ENCODE measurements at places on chromosomes 6 and 20.

DNA sequence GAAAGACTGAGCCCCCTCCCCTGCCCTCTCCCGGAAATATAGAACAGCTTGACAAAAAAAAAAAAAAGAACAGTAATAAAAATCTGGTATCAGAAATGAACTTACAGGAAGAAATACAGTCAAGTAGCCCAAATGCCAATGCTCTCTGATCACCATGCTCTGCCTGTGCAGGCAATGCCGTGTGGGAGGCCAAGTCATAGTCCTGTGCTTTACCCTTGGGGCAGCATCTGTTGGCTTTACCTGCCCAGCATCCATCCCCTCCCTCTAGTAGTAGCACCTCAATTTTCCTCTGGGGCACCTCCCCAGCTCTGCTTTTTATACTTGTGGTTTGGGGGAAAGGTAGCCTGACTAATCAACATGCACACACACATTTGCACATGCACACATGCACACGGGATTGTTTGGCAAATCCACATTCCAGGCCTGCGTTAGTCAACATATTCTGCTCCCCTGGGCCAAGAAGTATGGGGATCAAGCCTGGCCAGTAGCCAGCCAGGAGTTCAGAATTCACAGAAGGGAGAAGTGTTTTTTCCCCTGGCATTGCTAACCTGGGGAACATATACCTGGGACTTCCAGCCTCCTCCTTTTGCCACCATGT lies 70.2 kb downstream of the RIPOR3 start:
- DNase-seq = no peak

- DNase-seq = no peak
Observed at GRCh38 chr6:23692184-23692583, 433.8 kb upstream of the NRSN1 start.

GRCh38 chr6:6586671-6587526 lies 1.6 kb upstream of the LY86 start:
- no peak for DNase-seq

- no peak for DNase-seq
Observed at GRCh38 chr6:87824958-87825491, 123.0 kb upstream of the AKIRIN2 start.

DNA sequence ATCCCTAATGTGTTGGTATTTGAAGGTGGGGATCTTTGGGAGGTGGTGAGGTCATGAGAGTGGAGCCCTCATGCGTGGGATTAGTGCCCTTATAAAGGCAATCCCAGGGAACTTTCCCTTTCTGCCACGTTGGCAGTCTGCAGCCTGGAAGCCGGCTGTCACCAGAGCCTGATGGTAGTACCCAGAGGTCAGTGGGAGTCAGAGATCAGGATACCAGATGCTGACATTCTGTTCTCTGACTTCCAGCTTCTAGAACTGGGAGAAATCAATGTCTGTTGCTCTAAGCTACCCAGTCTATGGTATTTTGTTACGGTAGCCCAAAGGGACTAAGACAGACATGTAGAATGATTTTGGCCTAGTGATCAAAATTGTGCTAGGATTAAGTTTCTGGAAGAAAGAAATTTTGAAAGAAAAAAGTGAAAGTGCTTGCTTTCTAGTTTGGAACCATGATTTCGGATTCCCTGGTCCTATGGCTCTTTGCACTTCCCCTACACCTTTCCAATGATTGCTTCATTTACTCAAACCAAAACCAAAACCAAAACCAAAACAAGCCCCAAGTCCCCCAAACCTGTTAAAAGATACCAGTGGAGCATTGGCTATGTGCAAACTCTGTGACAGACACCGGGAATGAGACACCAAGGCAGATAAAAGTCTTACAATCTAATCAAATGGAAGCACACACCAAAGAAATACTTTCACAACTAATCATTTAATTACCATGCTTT lies 173.7 kb upstream of the ZNF217 start:
- DNase-seq = no peak

GRCh38 chr20:19056909-19057308 lies 155.5 kb upstream of the SLC24A3 start:
- no peak for DNase-seq

GRCh38 chr6:42817907-42818306 lies 36.1 kb downstream of the BICRAL start:
- DNase-seq = no peak

DNA sequence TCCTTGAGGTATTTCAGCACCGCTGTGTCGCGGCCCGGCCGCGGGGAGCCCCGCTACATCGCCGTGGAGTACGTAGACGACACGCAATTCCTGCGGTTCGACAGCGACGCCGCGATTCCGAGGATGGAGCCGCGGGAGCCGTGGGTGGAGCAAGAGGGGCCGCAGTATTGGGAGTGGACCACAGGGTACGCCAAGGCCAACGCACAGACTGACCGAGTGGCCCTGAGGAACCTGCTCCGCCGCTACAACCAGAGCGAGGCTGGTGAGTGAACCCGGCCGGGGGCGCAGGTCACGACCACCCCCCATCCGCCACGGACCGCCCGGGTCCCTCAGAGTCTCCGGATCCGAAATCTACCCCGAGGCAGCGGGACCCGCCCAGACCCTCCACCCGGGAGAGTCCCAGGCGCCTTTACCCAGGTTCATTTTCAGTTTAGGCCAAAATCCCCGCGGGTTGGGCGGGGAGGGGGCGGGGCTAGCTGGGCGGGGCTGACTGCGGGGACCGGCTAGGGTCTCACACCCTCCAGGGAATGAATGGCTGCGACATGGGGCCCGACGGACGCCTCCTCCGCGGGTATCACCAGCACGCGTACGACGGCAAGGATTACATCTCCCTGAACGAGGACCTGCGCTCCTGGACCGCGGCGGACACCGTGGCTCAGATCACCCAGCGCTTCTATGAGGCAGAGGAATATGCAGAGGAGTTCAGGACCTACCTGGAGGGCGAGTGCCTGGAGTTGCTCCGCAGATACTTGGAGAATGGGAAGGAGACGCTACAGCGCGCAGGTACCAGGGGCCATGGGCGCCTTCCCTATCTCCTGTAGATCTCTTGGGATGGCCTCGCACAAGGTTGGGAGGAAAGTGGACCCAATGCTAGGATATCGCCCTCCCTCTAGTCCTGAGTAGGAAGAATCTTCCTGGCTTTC lies 693 bp downstream of the HLA-F start:
- no peak for DNase-seq

GRCh38 chr6:119277052-119277451 lies 72.5 kb downstream of the MAN1A1 start:
- DNase-seq = no peak

- DNase-seq = peak; percentile 65
Observed at GRCh38 chr6:4797587-4797986, 21.4 kb downstream of the CDYL start.

DNA sequence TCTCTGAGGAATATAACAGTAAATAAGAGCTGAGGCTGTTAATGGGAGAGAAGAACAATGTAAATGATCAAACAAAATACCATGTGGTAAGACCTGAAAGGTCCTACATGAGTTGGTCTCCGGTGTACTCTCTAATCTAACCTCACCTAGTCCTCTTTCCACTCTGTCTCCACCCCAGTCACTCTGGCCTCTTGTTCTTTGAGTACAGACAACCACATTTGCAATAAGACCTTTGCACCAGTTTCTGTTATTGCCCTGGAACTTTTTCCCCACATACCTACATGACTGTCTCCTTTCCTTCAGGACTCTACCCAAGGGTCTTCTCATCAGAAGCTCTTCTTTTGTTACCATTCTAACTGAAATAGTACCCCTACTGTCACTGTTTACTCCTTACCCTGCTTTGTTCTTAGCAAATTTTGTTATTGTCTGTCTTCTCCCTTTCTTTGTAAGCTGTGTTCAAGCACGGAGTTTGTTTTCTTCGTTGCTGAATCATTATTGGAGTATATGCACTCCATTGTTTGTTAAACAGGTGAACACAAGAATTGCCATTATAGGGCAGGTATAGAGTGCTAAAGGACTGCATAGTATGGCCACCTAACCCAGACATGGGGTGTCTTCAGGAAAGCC lies 37.3 kb downstream of the MAPK14 start:
- DNase-seq = no peak

DNA sequence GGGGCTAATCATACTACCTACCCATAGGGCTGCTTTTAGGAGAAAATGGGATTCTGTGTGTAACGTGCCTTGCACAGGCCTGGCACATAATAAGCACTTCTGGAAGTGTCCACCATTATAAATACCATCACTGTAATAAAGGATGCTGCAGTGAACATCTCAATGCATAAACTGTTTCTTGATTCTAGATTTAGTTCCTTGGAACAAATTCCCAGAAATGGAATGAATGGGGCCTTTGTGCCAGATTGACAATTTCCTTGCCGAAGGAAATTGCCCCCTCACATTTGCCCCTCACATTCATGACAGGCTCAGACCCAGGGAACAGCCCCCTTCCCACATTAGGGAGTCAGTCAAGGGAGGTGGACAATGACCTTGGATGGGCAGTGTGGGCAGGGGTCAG lies 29.2 kb downstream of the BPIFB4 start:
- DNase-seq = no peak

DNA sequence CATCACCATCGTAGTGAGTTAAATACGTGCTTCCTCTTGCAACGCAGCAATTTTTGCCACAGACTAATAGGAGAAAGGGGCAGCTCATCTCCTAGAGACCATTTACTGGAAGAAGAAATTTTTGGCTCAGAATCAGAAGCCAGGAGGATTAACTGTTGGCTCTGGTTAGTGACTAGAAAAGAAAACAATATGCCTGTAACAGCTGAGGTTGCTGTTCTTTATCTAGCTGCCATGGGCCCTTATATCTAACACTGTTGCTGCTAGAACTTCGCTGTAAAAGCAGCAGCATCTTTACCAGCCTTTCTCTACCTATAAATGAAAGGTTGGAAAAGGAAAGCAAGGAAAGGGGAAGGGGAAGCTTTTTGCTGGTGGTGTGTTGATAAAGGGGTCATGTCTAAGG lies 65.9 kb downstream of the FAM135A start:
- DNase-seq = peak; percentile 35

DNA sequence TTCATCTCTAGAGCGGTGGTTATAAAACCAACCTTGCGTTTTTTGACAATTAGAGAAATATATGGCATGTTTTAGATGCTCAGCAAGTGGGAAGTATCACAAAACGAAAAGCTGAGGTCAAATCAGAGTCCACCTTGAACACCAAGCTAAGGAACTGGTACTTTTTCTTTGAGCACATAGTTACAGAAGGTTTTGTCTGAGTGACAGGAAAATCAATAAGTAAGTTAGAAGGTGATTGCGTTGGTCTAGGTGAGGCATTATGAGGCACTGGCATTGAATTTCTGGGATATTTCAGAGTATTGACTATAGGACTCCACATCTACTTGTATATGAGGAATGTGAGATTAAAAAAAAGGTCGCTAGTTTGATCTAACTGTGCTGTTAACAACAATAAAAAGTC lies 597 bp upstream of the HINT3 start:
- no peak for DNase-seq

GRCh38 chr6:142653710-142654420 lies 291.1 kb downstream of the HIVEP2 start:
- DNase-seq = no peak

GRCh38 chr6:170147832-170148708 lies 142.8 kb downstream of the DLL1 start:
- DNase-seq = no peak

- no peak for DNase-seq
Observed at GRCh38 chr6:166636934-166637333, 9.9 kb upstream of the RPS6KA2 start.

DNA sequence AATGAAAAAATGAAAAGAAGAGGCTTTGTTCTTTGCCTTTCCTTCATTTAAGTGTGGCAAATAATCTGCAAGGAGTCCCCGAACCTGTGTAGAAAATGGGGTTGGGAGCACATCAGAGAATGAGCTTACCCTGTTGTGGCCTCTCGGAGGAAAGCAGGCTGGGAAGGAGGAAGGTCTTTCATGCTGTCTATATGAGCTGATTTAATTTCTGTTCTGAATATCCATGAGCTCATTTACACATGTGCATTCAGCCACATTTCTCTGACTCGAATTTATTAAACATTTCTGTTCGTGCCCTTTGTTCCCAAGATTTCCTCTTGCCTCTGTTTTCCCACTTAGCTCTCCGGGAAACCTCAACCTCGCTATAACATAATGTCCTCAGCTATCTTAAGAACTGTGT lies 584.4 kb upstream of the CDH4 start:
- no peak for DNase-seq

- peak; percentile 32 for DNase-seq
Observed at GRCh38 chr6:129050086-129050485, 167.1 kb downstream of the LAMA2 start.

GRCh38 chr6:150691463-150691862 lies 91.8 kb downstream of the PLEKHG1 start:
- no peak for DNase-seq

GRCh38 chr6:33123732-33124524 lies 48.1 kb downstream of the HLA-DPB1 start:
- peak; percentile 30 for DNase-seq

DNA sequence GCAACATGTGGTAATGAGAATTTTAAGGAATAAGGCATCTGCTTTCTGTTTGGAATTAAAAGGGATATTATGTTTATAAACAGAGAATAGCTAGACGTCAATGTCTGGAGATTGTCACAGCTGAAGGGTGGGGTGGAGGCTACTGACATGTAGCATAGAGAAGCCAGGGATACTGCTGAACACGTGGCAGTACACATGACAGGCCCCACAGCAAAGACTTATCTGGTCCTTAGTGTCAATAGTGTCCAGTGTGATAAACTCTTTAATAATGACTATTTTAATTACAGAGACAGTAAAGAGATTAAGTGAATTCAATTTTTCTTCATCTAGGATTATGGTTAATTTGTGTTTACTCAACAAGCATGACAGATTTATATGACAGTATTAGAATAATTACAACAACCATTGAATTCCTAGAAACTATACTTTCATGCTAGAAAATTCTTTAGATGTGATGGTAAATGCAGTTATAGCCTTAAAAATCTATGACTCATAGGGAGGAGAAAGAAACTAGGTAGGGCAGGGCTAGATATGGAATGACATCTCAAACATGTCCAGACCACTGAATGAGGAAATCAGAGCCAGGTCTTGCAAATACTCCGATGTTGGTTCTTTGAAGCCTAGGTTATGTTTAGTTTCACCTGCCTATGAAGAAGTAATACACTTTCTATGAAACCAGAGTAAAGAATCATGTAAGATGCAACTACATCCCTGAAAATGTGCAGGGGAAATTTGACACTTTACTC lies 399.5 kb downstream of the PHF3 start:
- peak; percentile 62 for DNase-seq

- peak; percentile 93 for DNase-seq
Observed at GRCh38 chr6:149233056-149233715, 84.3 kb upstream of the TAB2 start.

- peak; percentile 85 for DNase-seq
Observed at GRCh38 chr20:10040070-10040975, 5.5 kb downstream of the ANKEF1 start.

Measured in IMR-90 (cell line).